ENCODE measurements at places on chromosomes 3 and 15.

DNA sequence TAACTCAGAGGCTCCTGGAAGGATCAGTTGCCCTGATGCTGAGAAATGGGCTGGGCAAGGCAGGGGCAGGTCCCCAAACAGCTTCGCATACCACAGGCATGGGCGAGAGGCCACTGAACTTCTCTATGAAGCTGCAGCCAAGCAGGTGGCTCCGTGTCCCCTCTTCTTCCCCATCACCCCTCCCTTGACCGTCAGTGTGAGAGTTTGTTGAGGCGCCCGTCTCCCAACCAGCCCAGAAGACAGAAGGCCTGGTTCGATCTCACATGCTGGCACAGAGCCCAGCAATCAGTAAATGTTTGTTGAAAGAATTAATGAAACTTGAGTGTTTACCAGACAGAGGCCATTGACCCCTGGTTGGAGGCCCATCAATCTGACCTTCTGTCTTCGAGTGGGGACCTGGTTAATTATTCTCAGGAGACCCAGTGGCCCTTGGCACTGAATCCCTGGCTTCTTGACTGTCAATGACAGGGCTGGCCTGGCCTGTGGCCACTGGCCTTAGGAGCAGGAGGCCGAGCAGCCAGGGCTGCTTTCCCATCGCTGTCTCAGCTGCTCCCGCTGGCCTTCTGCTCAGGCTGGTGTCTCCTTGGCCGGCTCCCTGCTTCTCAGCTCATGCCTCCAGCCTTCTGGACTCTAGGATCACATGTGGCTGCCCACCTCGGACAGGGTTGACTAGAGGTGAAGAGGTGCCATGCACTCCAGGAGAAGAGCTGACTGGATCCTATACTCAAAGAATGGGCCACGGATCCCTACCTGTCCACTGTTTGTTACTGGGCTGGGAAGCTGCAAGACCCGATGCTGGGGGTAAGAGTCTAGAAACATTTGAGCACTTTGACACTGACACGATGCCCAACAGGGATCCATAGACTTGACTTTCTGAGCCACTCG is 113.4 kb downstream of the ASB7 start:
- DNase-seq, result no peak

DNA sequence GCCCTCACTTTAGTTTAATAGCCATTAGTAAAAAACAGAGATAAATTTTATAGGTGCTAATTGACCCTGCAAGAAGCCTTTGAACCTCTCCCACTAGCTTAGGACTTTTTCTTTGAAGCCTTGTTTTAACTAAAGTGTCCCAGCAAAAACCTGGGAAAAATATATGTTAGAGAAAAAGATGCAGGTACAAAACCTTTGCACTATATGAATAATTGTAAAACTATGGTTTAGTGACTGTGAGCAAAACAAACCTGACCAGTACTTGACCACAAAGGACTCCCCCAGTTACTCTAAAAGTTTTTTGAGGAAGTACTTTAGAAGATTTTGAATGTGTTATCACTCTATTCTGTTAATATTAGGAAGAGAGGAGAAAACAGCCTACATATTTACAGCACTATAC is 123.3 kb upstream of the TP63 start:
- no peak for DNase-seq

GRCh38 chr3:125245521-125245920 is 33.0 kb upstream of the SLC12A8 start:
- DNase-seq, result no peak

DNA sequence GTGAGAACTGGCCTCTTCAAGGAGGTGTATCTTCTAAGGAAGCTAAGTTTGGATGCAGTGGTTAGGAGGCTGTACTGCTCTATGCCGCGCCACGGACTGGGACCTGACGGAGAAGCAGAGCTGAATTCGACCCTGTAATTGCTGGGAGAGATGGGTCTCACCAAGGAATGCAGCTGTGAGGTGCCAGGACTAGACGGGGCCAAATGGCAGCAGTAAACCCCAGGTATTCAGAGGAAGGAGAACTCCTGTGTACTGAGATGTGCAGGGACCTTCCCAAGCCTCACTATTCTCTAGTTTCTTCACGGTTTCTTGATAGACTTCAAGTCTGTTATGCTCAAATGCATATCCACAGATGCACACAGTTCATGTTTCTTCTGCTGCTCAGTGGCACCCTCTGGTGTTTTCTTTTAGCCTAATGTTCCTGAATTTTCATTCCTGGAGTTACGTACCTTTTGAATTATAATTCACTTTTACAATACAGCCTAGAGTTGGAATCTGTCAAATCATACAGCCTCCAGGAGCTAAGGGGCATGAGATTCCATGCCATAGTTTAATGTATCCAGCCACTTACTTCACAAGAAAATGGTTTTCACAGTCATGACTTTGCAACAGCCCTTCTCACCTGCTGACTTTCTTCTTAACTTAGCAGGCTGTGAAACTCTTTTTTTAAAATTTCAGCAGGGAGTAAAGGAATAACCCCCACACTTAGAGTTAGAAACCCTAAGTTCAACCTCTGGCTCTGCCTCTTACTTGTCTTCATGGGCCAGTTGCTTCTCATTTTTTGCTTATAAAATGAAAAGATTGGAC is 61.8 kb downstream of the GLDN start:
- DNase-seq, result no peak

DNA sequence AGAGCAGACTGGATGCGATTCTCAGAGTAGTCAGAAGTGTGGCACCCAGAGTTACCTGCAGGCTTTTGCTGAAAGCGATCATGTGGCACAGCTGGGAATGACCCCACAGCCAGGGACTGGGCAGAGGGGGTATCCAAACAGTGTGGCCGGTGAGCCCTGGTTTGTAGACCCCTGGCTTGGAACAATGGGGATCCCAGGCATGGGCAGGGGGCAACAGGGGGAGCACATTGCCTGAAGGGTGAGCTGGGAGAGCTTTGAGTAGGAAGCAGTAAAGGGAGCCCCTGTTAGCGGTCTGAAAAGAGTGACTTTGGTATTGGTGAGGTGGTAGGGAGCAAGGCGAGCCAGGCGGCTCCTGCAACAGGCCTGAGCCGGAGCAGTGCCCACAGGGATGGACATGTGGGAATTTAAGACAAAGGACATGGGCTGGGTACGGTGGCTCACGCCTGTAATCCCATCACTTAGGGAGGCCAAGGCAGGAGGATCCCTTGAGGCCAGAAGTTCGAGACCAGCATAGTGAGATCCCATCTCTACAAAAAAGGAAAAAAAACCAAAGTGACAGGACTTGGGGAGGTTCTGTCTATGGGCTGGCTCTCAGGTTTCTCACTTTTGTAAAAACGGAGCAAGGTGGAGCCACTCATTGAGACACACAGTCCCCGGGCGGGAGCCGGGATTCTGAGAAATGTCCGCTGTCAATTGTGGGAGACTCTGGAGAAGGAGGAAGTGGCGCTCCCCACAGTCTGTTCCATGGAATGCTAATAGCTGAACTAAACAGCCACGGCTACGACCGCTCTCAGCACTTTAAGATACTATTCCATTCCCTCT is 223.8 kb upstream of the LYSMD4 start:
- no peak for DNase-seq

- DNase-seq, result no peak
Observed at GRCh38 chr3:127488141-127488672, 102.3 kb downstream of the TPRA1 start.
